ENCODE measurements at places on chromosomes 2 and 18. TPM values are rescaled to one million over a fixed set of nuclear protein-coding genes. Genes with fewer than 3 reads are reported as not detected.
A peak's percentile ranks its signal among the peaks of the same experiment; 100 is the strongest.

DNA sequence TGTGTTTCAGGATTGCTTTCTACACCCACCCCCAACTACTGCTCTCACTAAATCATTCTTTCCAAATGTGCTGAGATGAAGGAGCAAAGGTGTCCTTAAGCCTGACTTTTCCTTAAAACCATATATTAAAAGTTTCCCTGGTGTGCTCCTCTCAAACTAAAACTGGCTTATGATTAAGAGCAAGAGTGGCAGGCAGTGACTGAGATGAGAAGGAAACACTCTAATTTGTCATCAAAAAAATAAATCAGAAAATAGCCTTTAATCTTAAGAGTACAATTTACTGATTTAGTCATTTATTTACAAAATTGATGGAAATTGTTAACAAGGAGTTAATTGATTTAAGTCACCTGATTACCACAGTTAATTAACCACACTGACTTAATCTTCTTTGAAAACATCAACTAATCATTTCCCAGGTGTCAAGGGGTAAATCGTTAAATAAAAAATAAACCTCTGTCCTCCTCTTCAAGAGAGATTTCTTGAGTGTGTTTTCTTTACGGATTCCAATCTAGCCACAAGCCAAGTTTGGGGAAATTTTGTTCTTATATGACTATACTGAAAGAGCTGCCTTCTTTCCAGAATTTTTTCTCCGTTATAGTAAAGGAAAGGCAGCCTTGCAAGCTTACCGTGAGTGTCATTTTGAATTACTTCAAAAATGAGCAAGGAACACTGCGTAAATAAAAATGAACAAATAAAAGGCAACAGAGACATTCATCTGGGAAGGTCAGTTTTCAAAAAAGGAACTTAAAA lies 17.4 kb downstream of the LRP2 start:
- no peak overlapping the region for H3K4me3 ChIP-seq
- no peaks in the 10 kb centered on the region for H3K36me3 ChIP-seq
- H3K4me1 ChIP-seq = peaks cover 31% of the 10 kb centered on the region
- no peaks in the 10 kb centered on the region for H3K27me3 ChIP-seq
- H3K27ac ChIP-seq = no peak overlapping the region

DNA sequence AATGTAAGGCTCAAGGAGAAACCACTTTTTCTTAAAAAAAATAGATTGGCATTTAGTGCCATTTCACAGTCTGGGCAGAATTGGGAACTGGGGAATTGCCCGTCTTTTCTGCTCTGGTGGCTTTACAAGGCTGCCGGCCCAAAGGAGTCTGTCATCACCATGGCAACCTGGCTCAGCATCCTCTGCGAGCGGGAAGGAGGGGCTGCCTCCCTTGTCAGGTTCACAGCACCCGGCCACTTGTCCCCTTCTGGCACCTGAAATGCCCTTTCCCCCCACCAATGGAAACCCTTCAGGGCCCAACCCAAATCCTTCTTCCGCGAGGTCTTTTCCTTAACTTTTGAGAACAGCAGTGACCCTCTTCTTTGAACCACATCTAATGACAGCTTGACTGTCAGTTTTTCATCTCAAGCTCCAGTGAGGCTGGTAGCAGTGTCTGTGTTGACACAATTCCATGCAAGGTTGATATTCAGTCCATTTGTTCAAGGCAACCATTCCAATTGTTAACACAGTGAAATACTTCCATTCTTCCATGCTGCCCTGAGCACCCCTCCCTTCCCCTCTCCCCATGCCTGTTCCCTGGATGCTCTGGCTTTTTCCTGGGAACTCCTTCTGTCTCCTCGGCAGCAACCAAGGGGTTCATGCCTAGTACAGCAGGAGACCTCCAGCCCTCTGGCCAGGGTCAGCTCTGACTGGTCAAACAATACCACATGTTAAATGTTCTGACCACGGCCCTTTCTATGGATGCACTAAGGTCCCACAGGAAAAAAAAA lies 79.6 kb downstream of the DNER start:
- H3K4me1 ChIP-seq = no peaks in the 10 kb centered on the region
- H3K27ac ChIP-seq = no peak overlapping the region

PSMA8 gene
- not detected for total RNA-seq

- no peaks in the 10 kb centered on the region for H3K36me3 ChIP-seq
- no peaks in the 10 kb centered on the region for H3K4me1 ChIP-seq
- no peaks in the 10 kb centered on the region for H3K27me3 ChIP-seq
- no peak overlapping the region for H3K27ac ChIP-seq
- no peak overlapping the region for H3K4me3 ChIP-seq
These were observed 43.0 kb upstream of the ACKR3 start for GRCh38 chr2:236526455-236527158.

GRCh38 chr18:36189486-36189885 lies 2.2 kb downstream of the MOCOS start:
- H3K36me3 ChIP-seq = no peaks in the 10 kb centered on the region
- H3K27me3 ChIP-seq = no peaks in the 10 kb centered on the region
- DNase-seq = no peak
- H3K4me1 ChIP-seq = 0 out of 2 replicates have a peak, but pooled peaks cover 5% of the 10 kb centered on the region
- no peak overlapping the region for H3K27ac ChIP-seq

RTP5 gene
- total RNA-seq = not detected

DNA sequence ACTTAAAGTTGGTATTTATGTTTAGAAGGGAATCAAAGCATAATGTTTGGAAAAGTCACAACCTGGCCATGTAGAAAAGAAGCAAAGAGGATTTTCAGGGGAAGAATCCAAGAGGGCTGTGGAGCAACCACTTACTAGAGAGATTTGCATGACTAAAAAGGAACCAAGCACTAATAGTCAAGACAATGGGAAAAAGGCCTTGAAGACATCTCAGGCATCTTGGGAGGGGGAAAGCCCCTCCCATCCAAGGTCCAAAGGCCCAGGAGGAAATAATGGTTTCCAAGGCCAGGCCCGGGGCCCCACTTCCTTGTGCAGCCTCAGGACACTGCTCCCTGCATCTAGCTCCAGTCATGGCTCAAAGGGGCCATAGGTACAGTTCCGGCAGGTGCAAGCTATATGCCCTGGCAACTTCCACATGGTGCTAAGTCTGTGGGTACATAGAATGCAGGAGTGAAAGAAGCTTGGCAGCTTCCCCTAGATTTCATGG lies 128.1 kb downstream of the EIPR1 start:
- H3K36me3 ChIP-seq = no peaks in the 10 kb centered on the region
- H3K4me1 ChIP-seq = no peaks in the 10 kb centered on the region
- no peak for DNase-seq
- no peaks in the 10 kb centered on the region for H3K27me3 ChIP-seq
- H3K4me3 ChIP-seq = no peak overlapping the region

DNA sequence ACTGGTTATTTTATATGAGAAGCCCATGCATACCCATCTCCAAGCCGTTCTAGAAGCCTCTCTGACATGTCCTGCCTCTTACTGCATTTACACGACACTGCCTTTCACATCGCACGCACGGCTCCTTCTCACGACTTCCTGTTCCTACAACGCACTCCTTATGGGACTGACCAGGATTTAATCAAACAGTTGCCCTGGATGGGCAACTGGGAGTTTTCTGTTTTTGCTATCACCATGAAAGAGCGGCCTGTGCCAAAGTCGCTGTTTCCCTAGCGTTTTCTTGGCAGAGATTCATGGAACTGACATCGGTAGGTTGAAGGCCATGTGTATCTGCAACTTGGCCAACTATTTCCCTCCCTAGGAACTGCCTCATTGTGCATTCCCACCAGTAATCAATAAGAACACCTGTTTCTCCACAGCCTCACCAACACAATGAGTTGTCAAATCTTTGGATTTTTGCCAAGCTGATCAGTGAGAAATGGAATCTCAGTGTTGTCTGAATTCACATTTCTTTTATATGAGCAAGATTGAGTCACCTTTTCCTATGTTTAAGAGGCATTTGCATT lies 97.2 kb upstream of the OTOS start:
- H3K4me1 ChIP-seq = no peaks in the 10 kb centered on the region
- no peak overlapping the region for H3K4me3 ChIP-seq
- no peak for DNase-seq
- H3K27ac ChIP-seq = no peak overlapping the region
- no peaks in the 10 kb centered on the region for H3K27me3 ChIP-seq

DLX1 gene
- total RNA-seq = 1.2 TPM

DNA sequence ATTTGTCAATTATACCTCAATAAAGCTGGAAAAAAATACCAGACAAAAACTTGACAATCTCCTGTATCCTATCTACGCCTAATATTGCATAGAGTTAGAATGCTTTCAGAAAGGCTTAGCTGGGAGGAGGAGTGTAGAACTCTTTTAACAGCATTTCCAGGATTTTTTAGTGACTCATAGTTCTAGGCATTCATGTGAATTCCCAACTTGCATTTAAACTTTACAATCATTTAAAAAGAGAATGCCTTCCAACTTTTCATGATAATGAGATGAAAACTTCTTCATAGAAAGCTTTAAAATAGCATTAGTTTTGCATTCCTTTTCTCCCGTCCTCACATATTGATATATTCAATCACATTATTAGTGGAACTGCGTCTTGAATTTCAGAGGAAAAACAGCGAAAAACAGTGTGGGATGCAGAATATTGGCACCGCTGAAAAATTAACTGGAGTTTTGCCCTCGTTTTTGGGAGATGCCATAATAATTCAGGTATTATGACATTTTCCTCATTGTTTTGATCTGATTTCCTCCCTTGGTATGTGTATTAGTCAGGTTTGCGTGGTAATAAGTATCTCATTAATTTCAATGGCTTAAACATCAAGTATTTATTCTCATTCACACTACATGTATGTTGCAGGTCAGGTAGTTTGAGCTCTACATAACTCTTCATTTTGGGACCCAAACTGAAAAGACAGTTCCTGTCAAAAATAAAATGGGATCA lies 293.2 kb upstream of the FIGN start:
- no peaks in the 10 kb centered on the region for H3K27me3 ChIP-seq
- H3K27ac ChIP-seq = no peak overlapping the region
- no peak for DNase-seq
- H3K36me3 ChIP-seq = no peaks in the 10 kb centered on the region
- H3K4me1 ChIP-seq = no peaks in the 10 kb centered on the region
- H3K4me3 ChIP-seq = no peak overlapping the region

IFT172 gene
- total RNA-seq = 21.9 TPM

GRCh38 chr2:226720948-226721347 lies 78.7 kb downstream of the IRS1 start:
- no peak for DNase-seq
- no peaks in the 10 kb centered on the region for H3K4me1 ChIP-seq
- H3K27ac ChIP-seq = peak overlapping the region; percentile 63
- H3K27me3 ChIP-seq = no peaks in the 10 kb centered on the region

APCDD1 gene
- total RNA-seq = 1.5 TPM

GRCh38 chr2:112674229-112674628 lies 28.5 kb downstream of the SLC20A1 start:
- DNase-seq = no peak
- no peak overlapping the region for H3K27ac ChIP-seq
- no peak overlapping the region for H3K4me3 ChIP-seq
- H3K27me3 ChIP-seq = no peaks in the 10 kb centered on the region
- no peaks in the 10 kb centered on the region for H3K36me3 ChIP-seq
- H3K4me1 ChIP-seq = peaks cover 7% of the 10 kb centered on the region

- no peaks in the 10 kb centered on the region for H3K36me3 ChIP-seq
- no peaks in the 10 kb centered on the region for H3K27me3 ChIP-seq
- peak overlapping the region; percentile 62 for H3K27ac ChIP-seq
- DNase-seq = peak; percentile 69
- H3K4me1 ChIP-seq = peaks cover 38% of the 10 kb centered on the region
These were observed 66.4 kb upstream of the MSH2 start for GRCh38 chr2:47336259-47337238.

GRCh38 chr2:127044977-127045661 lies 61.8 kb downstream of the BIN1 start:
- H3K27me3 ChIP-seq = no peaks in the 10 kb centered on the region
- no peak for DNase-seq
- peaks cover 10% of the 10 kb centered on the region for H3K4me1 ChIP-seq
- no peak overlapping the region for H3K4me3 ChIP-seq
- peaks cover 2% of the 10 kb centered on the region for H3K36me3 ChIP-seq
- no peak overlapping the region for H3K27ac ChIP-seq

- no peaks in the 10 kb centered on the region for H3K27me3 ChIP-seq
- H3K36me3 ChIP-seq = no peaks in the 10 kb centered on the region
- H3K4me3 ChIP-seq = no peak overlapping the region
- no peak overlapping the region for H3K27ac ChIP-seq
These were observed 31.0 kb downstream of the CACNB4 start for GRCh38 chr2:152067823-152068222.

SERPINB10 gene
- total RNA-seq = not detected

GRCh38 chr2:130370490-130370889 lies 14.6 kb downstream of the PTPN18 start:
- H3K27me3 ChIP-seq = no peaks in the 10 kb centered on the region
- peaks cover 6% of the 10 kb centered on the region for H3K4me1 ChIP-seq
- H3K4me3 ChIP-seq = no peak overlapping the region
- H3K27ac ChIP-seq = peak overlapping the region; percentile 91
- H3K36me3 ChIP-seq = peaks cover 4% of the 10 kb centered on the region

- H3K36me3 ChIP-seq = no peaks in the 10 kb centered on the region
- no peaks in the 10 kb centered on the region for H3K27me3 ChIP-seq
- no peak for DNase-seq
- H3K27ac ChIP-seq = no peak overlapping the region
These were observed 206.4 kb upstream of the SMAD2 start for GRCh38 chr18:48136827-48137373.

STPG4 gene
- 0.79 TPM for total RNA-seq

- no peak for DNase-seq
- H3K4me3 ChIP-seq = no peak overlapping the region
- no peak overlapping the region for H3K27ac ChIP-seq
- peaks cover 46% of the 10 kb centered on the region for H3K4me1 ChIP-seq
- no peaks in the 10 kb centered on the region for H3K36me3 ChIP-seq
These were observed 32.0 kb downstream of the RAB31 start for GRCh38 chr18:9740071-9740470.

DNA sequence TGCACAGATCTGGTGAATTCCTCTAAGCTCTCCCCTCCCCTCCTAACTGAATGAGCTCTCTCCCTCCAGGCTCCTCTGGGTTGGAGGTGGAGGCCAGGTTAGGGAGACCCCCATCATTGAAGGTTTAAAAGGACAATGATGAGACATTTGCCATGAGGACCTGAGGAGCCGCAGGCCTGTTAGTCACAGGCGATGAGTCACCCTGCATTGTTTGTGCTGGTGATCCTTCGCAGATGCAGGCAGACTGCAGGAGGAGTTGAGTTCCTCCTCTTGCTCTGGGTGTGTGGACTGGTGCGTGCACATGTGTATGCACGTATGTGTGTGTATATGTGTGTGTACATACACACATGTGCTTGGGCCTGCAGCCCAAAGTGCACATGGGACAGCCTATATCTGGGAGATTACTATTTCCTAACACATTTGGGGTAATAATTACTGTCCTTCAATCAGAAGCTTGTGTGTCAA lies 42.0 kb downstream of the MCFD2 start:
- H3K27me3 ChIP-seq = no peaks in the 10 kb centered on the region
- no peak overlapping the region for H3K27ac ChIP-seq
- peaks cover 14% of the 10 kb centered on the region for H3K4me1 ChIP-seq
- H3K4me3 ChIP-seq = no peak overlapping the region
- DNase-seq = peak; percentile 59

Data from Caco-2 (cell line).